ENCODE measurements at places on chromosomes 16 and 17.

DNA sequence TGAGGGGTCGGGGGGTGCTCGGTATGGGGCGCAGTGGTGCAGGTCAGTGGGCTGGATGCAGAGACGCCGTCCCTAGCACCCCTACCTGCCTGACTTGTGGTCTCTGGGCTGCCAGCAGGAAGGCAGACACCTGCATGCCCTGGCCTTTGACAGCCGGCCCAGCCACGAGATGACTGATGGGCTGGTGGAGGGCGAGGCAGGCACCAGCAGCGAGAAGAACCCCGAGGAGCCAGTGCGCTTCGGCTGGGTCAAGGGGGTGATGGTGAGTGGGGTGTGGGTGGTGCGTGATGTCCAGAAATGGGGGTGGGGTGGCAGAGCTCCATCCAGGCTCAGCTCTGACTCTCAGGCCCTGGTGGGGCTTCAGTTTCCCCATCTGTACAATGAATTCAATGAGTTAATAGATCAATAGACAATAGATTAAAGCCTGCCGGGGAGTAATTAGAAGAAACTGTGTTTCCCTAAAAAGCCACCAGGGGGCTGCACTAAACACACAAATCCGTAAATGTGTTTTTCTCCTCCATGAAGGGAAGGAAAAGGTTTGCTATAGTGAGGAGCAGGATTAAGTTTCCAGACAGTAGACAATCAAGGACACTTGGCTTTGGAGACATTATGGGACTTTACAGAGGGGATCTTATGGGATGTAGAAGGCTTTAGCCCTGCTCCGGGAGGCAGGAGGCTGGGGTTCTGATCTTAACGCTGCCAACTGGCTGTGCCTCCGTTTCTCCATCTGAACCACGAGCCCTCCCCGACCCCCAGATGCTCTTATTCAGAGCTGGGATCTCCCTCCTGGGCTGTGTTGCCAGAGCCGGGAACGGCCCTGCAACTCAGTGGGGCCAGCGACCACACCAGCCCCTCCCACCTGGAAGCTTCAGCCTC, 2.2 kb downstream of the SLC12A3 start:
- DNase-seq = no peak

DNA sequence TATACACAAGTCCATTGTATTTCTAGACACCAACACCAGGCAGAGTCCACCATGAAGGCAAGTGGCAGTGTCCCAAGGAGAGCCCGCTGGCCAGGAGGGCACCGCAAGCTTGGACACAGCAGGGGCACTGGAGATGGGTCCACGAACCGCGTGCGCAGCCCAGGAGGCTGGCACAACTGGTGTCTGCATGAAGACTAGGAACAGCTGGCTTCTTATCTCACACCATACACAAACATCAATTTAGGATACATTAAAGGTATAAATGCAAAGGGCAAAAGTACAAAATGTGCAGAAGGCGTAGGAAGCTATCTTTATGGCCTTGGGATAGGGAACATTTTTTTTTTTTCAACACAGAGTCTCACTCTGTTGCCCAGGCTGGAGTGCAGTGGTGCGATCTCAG, 52.4 kb downstream of the ANKRD11 start:
- DNase-seq = no peak

DNA sequence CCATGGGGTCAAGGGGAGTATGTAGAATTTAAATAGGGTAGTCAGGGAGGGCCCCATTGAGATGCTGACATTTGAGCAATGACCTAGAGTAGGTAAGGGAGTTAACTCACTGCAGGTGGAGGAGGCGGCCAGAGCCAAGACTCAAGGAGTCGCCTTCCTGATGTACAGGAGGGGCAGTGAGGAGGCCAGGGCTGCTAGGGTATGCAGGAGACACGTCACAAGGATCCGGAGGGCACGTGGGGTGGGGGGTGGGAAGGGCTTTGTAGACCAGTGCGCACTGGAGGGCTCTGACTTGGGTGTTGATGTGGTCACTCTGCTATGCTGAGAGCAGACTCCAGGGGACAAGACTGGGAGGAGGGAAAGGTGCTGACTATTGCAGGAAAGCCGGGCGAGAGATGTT, 37.5 kb downstream of the SPECC1 start:
- no peak for DNase-seq

- no peak for DNase-seq
Observed at GRCh38 chr16:81449899-81450608, 5.4 kb downstream of the CMIP start.

DNA sequence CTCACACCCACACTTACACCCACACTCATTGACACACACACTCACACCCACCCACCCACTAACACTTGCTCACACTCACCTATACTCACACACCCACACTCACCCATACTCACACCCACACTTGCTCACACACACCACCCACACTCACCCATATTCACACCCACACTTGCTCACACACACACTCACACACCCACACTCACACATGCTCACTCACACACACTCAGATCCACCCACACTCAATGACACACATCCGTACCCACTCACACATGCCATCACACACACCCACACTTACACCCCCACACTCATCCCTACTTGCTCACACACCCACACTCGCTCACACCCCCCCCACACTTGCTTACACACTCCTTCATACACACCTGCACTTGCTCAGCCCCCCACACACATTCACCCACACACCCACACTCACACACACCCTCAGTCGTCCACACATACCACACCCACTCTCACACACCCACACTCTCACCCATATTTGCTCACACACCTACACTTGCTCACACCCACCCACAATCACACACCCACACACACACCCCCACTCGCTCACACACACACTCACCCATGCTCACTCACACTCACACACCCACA, 321.1 kb upstream of the N4BP1 start:
- DNase-seq = no peak

DNA sequence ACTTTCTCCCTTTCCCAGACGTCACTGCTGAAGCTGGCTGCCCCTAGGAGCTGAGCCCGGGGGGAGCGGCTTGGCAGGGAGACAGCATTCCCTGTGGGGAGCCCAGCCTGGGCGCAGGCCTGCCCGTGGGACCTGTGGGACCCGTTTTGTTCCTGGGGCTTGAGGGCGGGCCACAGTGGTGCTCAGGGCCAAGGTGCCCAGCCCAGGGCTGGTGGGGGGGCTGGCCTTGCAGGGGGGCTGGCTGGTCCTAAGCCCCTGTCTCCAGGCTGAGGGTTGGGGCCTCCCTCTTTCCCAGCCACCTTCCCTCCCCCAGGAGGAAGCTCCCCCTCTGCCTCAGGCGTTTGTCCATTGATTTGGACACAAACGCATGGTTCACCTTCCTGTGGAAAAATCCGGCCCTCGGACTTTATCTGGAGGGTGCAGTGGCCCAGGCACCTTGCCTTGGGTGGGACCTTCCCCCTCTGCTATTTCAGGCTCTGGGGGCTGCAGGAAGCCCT, 4.4 kb downstream of the NHERF2 start:
- DNase-seq = no peak

DNA sequence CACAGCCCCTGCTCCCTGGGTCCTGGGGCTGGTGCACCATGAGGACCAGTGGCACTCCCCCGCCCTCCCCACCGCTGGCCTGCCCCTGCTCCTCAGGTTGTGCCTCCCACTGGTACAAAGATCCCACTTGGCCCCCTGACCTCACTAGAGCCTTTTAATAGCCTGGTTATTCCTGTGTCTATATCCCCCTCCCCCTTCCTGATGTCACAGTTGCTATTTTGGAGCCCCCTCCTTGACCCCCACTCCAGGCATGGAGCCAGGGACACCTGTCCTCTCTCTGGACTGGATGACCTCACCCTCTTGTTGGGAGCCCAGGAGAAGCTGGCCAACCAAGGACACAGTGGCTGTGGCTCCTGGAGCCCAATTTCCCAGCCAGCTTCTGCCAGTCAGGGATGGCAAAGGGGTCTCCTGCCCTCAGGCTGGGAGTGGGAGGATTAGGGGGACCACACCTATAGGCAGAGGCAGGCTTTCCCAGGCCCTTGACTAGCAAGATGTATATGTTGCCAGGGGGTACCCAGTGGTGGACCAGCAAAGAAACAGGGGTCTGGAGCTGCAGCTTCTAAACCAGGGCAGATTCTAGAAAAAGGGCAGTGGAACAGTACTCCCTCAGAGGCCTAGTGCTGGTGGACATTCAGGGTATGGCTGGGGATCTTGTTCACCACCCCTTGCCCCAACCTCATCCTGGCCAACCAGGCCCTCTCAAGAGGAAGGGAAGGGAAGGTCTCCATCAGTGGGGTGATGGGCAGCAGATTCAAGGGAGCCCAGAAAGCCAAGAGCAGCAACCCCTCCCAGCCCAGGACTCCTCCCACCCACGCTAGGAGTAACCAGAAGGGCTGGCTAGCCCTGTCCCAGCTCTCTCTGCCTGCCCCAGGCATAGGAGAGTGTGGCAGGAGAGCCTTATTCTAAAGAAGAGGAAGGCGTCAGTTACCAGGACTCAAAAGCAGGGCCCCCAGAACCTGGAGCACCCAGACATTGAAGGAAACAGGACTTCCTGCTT, 10.9 kb downstream of the HDAC5 start:
- no peak for DNase-seq

GRCh38 chr16:63497408-63497807, 1461.2 kb upstream of the CDH8 start:
- DNase-seq = no peak

DNA sequence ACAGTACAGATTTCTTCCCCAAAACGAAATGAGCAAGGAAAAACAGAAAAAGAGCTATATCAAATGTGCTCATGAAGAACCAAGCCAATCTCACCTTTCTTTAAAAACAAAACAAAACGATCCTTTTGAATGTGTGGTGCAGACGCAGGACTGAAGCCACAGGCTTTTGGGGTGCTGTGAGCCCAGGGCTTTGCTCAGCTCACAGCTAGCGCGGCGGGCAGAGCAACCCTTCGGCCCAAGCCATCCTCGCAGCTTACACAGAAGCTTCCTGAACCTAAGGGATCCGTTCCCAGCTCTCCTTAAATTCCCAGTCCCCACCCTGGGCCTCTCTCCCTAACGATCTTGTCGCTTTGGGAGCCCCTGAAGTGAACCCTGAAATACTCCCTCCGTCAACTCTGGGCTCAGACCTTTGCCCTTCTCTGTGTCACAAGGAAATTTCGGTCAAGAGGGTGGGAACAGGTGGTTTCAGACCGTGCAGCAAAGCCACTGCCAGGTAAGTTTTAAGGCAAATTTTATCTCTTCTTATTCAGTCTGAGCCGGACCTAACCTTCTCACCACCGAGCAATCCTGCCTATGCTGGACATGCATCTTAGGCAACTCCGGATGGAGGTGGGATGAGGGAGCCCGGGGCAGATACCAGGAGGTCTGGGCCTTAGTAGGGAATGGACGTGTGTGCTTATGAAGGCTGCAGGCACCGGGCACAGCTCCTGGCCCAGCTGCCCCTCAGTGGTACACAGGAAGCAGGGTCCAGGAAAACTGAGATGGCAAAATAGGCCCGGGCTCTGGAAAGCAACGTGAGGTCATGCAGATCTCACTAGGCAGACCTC, 52.0 kb downstream of the COTL1 start:
- DNase-seq = no peak

GRCh38 chr17:4331614-4332013, 34.9 kb downstream of the UBE2G1 start:
- DNase-seq = no peak

DNA sequence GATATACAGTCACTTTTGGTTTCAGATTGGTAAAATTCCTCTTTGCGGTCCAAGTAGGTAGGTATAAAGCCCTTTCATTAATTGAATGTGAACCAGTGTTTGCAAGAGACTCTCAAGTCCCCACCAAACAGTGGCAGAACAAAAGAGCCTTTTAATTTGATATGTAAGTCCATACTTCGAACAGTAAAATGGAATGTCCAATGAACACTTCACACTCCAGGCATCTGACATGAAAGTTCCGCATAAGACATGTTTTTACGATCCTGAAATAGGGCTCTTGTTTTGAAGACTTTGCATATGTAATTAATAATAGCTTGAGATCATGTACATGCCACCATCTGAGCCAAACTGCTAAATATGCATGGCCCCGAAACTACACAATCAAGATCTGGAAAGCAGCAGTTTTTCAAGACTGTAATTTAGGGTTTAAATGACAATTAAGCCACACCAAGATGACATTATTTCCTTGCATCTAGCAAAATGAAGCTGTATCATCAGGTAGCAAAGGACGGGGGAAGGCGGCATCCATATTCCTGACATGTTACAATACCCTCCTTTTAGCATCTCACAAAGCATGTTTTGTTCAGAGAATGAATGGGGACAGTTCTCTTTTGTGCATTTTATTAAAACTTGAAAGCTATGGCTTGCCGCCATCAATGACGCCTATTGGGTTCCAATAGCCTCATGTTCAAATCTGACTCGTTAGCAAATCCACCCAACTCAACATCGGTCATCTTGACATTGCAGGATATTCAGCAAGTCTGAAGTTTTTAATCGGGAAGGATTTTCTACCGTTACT, 39.4 kb downstream of the LITAF start:
- DNase-seq = no peak

DNA sequence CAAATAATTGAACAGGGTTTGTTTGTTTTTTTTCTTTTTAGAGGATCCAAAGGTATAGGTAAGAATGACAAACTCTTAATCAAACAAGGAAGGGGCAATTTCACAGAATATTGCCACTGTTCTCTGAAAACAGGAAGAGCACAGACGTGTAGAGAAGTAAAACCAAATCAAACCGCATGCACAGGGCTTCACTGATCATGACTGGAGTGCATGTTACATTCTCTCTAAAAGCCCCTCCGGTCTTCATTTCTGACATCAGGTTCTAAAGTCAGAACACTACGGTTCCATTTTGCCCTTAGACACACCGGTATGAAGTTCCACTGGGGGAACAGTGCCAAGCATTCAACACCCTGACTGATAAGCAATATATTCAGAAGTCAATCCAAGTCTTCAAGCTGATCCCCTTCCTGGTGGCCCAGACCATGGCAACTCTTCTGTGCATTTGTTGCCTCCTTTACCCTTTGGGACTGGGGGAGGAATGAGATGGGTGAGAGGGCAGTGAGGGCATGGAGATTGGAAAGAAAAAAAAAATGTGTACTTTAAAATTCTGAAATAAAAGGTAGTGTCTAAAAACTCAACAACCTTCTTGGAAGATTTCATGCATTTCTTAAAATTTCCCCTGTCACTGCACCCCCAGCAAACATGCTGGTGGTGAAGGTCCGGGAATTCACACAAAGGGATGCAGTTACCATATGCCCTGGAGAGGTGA, 1.4 kb downstream of the MMD start:
- DNase-seq = no peak

- no peak for DNase-seq
Observed at GRCh38 chr16:85820604-85821372, 21.3 kb downstream of the COX4I1 start.

DNA sequence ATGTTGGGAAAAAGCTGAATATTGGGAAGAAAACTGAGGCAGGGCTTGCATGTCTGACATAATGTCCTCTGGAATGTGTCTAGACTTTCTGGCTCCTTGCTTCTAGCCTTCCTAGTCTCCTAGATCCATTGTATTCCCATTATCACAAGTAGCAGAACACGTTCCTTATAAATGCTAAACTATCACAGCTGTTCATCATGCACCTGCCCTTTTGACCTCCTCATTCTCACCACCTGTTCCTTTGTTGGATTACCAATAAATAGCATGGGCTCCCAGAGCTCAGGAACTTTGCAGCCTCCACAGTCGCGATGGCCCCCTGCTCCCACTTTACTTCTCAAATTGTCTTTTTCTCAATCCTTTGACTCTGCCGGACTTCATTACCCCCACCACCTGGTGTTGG, 49.7 kb downstream of the ACSM1 start:
- no peak for DNase-seq

- DNase-seq = no peak
Observed at GRCh38 chr17:16250635-16251034, 33.6 kb downstream of the PIGL start.
